Psoas muscle (tissue), 8 donors: ENCODE measurements at places on chromosomes 3 and 15.

GRCh38 chr3:153404157-153404556, 242.1 kb downstream of the RAP2B start:
- DNase-seq = no peak

DNA sequence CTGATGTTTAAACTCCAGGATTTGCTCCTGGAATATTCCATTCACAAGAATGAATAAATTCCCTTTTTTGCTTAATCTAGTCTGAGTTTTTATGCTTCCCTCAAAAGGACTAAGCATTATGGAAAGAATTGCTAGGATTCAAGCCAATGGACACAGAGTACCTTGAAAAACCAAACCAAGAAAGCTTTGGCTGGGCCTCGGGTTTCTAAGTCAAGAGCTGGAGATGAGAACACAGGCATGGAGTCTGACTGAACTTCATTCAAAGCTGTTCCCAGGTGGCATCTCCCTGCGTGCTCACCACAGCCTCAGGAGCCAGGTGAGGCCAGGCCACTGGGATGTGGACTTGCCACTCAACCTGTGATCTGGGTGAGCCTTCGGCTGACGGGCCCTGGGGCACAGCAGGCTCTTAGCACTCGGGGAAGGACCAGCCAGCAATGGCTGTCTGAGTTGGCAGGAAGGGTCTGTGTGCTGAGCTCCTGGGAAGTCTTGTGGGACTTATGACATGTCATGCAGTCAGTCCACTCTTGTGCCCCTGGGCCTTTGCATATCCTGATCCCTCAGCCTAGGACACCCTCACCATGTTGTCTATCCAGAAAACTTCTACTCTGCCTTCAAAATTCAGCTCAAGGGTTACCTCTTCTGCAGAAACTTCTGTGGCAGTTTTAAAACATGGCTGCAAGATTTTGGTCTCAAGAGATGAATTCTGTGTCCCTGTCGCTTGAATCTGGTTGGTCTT, 21.8 kb downstream of the CRABP1 start:
- DNase-seq = no peak

DNA sequence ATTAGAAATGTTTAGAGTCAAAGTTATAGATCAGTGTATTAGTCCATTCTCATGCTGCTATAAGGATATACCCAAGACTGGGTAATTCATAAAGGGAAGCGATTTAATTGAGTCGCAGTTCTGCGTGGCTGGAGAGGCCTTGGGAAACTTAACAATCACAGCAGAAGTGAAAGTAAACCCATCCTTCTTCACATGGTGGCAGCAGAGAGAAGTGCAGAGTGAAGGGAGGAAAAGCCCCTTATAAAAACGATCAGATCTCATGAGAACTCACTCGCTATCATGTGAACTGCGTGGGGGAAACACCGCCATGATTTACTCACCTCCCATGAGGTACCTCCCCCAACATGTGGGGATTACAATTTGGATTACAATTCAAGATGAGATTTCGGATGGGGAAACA, 871.5 kb downstream of the DIPK2A start:
- no peak for DNase-seq

DNA sequence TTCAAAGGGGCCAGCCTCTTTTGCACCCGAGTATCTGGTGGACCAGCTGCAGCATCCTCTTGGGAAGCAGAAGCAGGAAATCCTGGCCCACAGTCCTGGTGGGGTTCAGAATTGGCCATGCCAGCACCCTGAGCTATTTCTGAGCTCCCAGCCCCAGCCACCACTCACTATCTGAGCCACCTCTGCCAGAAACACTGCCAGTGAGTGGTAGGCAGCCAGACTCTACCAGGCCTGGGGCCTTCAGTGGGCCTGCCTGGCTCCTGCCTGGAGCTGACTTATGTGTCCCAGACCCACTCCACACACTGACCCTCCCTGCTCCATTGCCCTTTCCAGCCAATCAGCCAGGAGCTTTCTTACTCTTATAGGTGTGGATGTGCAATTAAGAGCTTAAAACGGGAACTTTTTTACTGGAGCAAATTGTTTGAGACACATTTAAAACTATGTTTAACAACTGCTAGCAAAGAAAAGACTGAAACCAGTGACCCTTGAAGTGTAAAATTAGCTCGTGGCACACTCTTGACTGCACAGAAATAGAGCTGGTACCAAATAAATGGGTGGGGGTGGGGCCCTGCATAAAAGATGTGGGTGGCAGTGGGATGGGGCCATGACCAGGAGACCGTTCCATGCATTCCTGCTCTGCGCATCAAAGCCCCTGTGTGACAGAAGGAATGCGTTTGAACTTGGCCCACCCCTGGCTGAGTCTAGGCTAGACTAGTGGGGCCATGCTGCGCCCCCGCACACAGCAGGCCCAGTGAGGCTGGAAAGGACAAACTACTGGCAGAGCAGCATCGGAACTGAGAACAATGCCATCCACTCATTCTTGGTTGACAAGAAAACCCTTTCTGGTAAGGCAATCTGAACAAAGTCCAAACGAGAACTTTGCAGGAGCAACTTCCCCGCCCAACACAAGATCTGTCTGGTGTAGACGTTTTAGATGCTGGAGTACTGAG, 48.0 kb downstream of the CTNNB1 start:
- no peak for DNase-seq

DNA sequence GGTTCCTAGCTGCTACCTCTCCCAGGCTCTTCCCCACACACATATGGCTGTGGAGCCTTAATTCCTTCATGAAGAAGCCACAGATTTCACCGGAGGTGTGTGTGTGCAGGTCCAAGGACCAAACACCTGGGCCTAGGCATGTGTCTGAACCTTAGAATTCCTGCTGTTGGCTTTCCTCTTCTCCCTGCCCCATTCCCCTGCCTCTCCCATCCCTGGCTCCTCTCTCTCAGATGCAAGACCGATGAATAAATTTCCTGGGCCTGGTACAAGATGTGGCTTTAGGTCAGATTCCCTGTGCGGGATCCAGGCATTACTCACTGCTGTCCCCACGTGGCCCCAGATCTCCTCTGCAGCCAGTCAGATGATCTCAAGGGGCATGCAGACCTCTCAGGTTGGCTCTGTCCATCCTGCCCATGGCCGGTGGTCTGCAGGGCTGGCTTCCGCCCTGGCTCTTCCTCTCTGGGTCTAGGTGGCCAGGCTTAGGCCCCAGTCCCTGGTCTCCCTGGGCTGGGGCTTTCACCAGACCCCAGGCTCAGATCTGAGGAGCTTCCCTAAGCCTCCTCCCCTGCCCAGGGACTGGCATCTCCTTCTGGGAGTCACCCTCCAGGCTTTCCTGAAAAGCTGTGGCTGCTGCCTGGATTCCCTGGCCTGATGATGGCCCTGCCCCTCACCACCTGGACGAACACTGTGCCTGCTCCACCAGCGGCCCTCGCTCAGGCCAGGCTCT, 20.5 kb downstream of the CCR9 start:
- peak; percentile 43 for DNase-seq

DNA sequence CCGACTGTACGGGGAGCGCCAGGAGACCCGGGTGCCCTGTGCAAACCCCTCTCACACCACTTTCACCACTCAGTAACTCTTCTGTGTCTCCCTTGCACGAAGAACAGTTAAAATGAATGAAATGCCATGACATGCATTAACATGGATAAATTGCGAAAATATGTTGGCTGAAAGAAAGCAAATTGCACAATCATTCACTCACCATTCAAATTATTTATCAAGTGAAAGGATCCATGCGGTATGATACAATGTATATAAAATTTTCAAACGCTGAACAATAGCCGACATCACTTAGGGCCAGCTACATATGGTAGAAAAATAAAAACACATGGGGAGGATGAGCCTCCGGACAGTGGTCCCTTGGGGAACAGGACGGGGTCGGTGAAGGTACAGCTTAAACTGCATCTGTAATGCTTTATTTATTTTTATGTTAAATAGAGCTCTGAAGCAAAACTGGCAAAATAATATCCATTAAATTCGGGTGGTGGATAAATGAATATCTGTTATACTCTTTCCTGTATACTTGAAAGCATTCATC, 45.9 kb downstream of the SLC12A8 start:
- DNase-seq = no peak

- no peak for DNase-seq
Measured at GRCh38 chr15:100252779-100253417, 88.9 kb downstream of the ADAMTS17 start.

- DNase-seq = no peak
Measured at GRCh38 chr3:20462723-20463122, 276.7 kb upstream of the SGO1 start.

DNA sequence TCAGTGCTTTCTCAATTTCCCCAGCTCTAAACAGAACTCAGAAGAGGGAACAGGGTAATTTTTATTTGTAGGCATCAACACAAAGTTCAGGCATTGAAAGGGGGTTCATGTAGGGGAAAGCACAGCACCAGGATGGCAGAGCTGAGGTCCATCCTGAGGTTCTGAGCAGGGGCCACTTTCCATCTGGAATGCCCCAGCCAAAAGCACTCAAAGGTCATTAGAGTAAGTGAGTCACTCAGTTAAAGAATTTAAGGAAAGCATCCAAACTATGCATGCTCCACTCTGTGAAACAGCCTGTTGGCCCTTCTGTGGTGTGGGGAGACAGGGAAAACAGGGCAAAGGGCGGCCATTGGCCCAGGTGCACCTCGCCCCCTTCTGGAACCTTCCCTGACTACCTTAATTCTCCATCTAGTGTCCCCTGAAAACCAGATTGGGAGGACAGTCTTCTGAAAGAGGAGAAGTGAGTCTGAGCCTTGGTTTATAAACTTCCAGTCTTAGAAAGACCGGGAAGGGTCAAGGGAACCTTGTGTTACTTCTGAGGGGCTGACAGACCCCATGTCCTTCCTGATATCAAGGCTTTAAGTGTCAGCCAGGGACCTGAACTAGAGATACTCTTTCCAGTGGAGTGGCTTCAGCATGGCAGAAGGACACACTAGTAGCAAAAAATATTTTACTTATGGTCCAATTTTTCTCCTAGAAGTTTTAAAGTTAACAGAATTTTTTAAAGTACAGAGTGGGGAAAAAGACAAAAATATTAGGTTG, 133.3 kb downstream of the MYLK start:
- no peak for DNase-seq

DNA sequence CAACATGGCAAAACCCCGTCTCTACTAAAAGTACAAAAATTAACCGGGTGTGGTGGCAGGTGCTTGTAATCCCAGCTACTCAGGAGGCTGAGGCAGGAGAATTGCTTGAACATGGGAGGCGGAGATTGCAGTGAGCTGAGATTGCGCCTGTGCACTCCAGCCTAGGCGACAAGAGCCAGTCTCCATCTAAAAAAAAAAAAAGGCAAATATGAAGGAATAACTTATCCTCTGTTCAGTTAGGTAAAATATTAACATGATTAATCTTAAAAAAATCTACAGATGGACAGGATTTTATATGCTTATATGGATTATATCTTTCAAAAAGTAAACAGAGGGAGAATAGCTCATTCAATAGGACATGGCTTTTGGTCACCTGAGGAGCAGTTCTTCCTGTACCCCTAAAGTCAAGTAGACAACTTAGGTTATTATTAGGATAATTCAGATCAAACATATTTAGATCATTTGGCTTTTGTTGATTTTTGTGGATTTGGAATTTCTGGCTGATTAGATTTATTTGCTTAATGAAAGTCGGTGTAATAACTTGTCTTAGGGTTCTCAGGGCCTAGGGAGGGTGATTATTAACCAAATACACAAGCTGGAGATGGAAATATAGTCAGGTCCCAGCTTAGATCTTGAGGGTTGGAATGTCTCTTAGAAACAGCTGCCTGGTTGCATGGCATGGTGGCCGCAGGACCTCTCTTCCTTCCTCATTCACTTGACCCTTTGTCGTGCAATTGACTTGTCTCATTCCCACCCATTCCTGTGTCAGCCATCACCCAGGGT, 82.1 kb upstream of the ONECUT1 start:
- DNase-seq = no peak

GRCh38 chr3:23728601-23729117, 77.1 kb upstream of the UBE2E1 start:
- DNase-seq = no peak

DNA sequence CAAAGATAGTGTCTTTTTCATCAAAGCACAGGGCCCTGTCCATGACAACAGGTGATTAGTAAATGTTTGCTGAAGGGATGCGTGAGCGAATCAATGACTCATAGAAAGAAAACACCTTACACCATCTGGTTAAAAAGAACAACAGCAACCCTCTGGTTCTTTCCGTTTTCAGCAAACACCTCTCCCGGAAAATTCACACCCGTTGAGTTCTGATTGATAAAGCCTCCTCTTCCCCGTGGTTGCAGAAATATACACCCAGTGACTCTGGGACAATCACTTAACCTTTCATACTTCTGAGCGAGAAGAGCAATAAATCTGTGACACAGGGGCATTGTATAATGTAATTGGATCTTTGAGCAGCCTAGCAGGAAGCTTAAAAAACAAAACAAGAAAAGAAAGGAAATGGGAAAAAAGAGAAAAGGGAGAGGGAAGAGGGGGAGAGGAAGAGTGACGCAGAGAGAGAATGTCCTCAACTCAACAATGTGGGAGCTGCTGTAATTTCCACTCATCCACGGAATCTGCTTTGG, 37.6 kb downstream of the ADAMTS9 start:
- DNase-seq = no peak

DNA sequence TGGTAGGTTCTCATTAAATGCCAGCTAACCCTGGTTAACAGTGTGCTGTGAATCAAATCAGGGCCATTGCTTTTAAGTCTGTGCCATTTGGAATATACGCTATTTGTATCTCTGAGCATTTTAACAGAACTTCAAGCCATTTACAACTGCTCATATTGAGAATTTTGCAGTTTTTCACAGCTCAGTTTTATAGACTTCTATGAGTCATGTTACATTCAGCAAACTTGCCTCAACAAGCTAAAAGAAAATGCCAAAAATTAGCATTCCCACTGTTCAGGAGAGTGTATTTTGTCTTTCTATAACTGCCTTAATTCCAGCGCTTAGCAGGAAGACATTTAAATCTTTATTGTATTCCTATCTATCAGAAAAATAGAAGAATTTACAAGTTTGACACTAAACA, 196.4 kb downstream of the GBE1 start:
- DNase-seq = no peak

DNA sequence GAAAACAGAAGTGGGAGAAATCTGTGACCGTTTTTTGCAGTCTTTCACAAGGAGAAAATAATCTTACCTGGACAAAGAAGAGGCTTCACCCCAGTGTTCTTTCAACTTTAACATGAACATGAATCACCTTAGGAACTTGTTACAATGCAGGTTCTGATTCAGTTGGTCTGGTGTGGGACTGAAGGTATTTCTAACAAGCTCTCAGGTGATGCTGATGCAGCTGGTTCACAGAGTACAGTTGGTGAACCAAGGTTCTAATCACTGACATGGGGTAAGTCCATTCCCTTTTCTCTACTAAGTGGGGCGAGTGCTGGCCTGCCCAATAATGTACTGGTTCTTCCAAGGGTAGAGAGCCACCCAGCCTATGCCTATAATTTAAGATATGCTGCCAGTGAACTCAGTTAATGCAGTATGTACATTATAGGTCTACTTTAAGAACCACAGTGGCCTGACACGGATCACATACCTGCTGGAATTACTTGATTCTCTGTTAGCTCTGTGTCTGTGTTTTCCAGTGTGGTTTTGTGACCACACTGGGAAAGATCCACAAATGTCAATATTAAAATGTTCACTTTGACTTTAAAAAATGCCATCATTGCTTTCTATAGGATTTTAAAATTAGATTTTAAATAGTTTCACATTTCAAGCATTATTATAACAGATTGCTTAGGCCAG, 304.1 kb downstream of the ZNF621 start:
- no peak for DNase-seq

DNA sequence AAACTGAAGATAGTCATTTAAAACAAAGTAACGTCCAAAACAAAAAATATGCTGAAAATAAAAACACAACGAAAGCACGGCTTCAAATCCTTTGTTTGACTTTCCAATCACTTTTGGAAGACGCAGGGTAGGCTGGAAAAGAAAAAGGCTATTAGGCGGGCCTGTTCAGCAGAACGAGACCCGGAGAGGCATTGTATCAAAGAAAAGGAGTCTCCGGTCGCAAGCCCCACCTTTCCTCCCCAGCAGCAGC, 691 bp downstream of the SENP7 start:
- no peak for DNase-seq
